ENCODE measurements at places on chromosomes 16 and 17.

GRCh38 chr17:59893676-59894100, 767 bp downstream of the RPS6KB1 start:
- H3K27me3 ChIP-seq: no peaks in the 10 kb centered on the region
- peak overlapping the region; percentile 99 for H3K4me3 ChIP-seq
- no peak for DNase-seq
- H3K36me3 ChIP-seq: no peaks in the 10 kb centered on the region
- peak overlapping the region; percentile 91 for H3K27ac ChIP-seq

GRCh38 chr16:86520317-86521210, 10.2 kb downstream of the FOXF1 start:
- no peak for DNase-seq
- no peak overlapping the region for H3K4me3 ChIP-seq

GRCh38 chr17:17077101-17077500, 34.8 kb downstream of the MPRIP start:
- H3K4me1 ChIP-seq: no peaks in the 10 kb centered on the region
- no peak overlapping the region for H3K4me3 ChIP-seq
- no peak for DNase-seq
- H3K27ac ChIP-seq: no peak overlapping the region
- peaks cover 20% of the 10 kb centered on the region for H3K36me3 ChIP-seq
- no peaks in the 10 kb centered on the region for H3K27me3 ChIP-seq

GRCh38 chr17:57609125-57609877, 135.8 kb downstream of the CCDC182 start:
- no peaks in the 10 kb centered on the region for H3K36me3 ChIP-seq
- no peaks in the 10 kb centered on the region for H3K27me3 ChIP-seq
- H3K4me1 ChIP-seq: peaks cover 83% of the 10 kb centered on the region
- H3K27ac ChIP-seq: no peak overlapping the region

DNA sequence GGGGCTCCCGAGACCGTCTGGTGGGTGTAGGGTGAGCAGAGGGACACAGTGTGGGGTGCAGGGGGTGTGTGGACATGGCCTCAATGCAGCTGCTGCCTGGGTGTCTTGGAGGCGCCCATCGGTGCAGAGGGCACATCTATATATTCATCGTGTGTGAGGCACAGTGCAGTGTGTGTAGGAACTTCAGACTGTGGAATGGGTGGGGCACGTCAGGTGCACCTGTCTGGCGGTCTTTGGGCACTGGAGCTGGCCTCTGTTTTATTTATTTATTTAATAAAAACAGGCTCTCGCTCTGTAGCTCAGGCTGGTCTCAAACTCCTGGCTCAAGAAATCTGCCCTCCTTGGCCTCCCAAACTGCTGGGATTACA, 16.8 kb downstream of the LASP1 start:
- H3K27me3 ChIP-seq: no peaks in the 10 kb centered on the region
- H3K36me3 ChIP-seq: peaks cover 15% of the 10 kb centered on the region
- peaks cover 73% of the 10 kb centered on the region for H3K4me1 ChIP-seq
- H3K4me3 ChIP-seq: peak overlapping the region; percentile 44
- no peak overlapping the region for H3K27ac ChIP-seq
- DNase-seq: no peak

GRCh38 chr17:34257299-34257985, 2.4 kb downstream of the CCL2 start:
- H3K4me1 ChIP-seq: no peaks in the 10 kb centered on the region
- H3K27me3 ChIP-seq: peaks cover 27% of the 10 kb centered on the region
- no peak overlapping the region for H3K4me3 ChIP-seq
- no peak overlapping the region for H3K27ac ChIP-seq
- H3K36me3 ChIP-seq: no peaks in the 10 kb centered on the region
- no peak for DNase-seq

DNA sequence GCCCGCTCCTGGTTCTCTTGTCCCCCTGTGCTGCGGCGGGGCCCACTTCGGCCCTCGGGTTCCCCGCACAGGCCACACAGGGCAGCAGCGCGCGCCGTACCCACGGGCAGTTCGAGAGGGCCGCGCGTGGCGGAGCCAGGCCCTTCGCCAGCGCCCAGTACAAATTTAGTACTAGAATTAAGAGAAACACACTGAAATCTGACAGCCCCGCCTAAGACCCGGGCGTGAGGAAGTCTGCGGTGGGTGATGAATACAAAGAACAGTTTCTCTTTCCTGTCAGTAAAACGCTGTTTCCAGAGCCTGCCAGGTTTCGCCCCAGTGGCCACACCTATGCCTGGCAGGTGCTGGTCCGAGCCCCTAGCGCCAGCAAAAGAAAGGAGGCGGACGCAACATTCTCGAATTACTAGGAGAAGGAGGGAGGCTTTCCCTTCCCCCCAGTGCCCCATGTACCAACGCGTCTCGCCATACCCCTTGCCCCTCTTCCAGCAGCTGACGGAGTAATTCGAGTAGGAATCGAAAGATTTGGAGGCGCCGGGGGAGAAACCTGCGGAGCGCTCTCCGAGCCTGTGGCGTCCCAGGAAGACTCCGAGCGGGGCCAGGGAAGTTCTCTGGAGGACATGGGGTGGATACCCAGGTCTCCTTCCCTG, 591 bp upstream of the SLFN5 start:
- H3K4me1 ChIP-seq: peaks cover 55% of the 10 kb centered on the region

DNA sequence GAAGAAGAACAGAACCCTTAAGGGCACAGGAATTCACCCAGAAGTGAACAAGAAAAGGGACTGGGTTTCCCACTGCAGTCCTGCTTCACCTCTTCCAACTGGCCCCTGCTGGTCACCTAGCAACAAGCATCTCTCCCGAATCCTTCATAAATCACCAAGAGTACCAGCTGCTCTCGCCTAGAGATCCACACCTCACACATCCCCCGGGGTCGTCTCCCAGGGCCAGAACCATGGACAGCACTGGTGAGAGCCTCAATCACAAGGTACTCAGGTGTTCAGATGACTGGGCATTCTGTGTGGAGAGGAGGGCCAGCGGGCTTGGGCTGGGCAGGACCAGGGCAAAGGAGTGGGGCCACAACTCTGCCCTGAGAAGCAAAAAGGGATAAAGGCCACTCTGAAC, 65.9 kb downstream of the CCT6B start:
- no peak overlapping the region for H3K4me3 ChIP-seq
- DNase-seq: no peak
- H3K27me3 ChIP-seq: no peaks in the 10 kb centered on the region
- peaks cover 6% of the 10 kb centered on the region for H3K4me1 ChIP-seq
- H3K36me3 ChIP-seq: no peaks in the 10 kb centered on the region

- no peak overlapping the region for H3K27ac ChIP-seq
- no peaks in the 10 kb centered on the region for H3K4me1 ChIP-seq
- H3K4me3 ChIP-seq: no peak overlapping the region
- H3K36me3 ChIP-seq: peaks cover 11% of the 10 kb centered on the region
Observed at GRCh38 chr16:11181899-11182279, 74.1 kb downstream of the SOCS1 start.
